ENCODE measurements at places on chromosomes 5 and 9.

GRCh38 chr5:38541174-38541725 is 15.2 kb downstream of the LIFR start:
- H3K27me3 ChIP-seq = peaks cover 3% of the 10 kb centered on the region
- H3K36me3 ChIP-seq = no peaks in the 10 kb centered on the region
- no peak for DNase-seq

GRCh38 chr5:139157556-139157955 is 40.6 kb downstream of the SIL1 start:
- H3K27me3 ChIP-seq = no peaks in the 10 kb centered on the region
- H3K4me1 ChIP-seq = no peaks in the 10 kb centered on the region
- no peak for DNase-seq
- no peak overlapping the region for H3K27ac ChIP-seq

DNA sequence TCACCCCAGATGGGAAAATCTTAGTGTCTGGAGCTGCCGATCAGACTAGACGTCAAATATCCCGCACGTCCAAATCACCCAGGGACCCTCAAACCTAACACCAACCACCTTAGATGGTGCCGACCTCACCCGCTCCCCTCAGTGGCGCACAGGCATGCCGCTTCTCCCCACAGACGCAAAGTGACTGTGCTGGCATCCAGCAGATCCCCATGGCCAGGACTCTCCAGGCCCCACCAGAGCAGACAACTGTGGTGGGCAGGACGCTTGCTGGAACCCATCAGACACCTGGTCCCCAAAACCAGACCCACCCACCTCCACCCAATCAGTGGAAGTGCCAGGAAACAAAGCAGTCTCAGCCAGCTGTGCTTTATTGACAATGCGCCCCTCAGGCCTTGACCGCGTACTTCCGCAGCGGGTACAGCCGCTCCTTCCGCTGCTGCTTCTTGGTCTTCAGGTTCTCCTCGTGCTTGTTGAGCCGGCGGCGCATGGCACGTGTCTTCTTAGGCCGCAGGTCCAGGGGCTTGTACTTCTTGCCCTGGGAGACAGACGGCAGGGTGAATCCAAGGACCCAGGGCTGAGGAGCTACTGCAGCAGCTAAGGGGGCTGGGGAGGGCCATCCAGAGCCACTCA is 4.1 kb downstream of the RPL35 start:
- H3K27ac ChIP-seq = no peak overlapping the region
- no peak for DNase-seq
- H3K36me3 ChIP-seq = peaks cover 37% of the 10 kb centered on the region
- H3K27me3 ChIP-seq = no peaks in the 10 kb centered on the region

GRCh38 chr9:83472221-83472665 is 66.0 kb downstream of the FRMD3 start:
- no peak overlapping the region for H3K4me3 ChIP-seq
- no peak for DNase-seq
- H3K27ac ChIP-seq = no peak overlapping the region
- H3K4me1 ChIP-seq = no peaks in the 10 kb centered on the region
- no peaks in the 10 kb centered on the region for H3K36me3 ChIP-seq

DNA sequence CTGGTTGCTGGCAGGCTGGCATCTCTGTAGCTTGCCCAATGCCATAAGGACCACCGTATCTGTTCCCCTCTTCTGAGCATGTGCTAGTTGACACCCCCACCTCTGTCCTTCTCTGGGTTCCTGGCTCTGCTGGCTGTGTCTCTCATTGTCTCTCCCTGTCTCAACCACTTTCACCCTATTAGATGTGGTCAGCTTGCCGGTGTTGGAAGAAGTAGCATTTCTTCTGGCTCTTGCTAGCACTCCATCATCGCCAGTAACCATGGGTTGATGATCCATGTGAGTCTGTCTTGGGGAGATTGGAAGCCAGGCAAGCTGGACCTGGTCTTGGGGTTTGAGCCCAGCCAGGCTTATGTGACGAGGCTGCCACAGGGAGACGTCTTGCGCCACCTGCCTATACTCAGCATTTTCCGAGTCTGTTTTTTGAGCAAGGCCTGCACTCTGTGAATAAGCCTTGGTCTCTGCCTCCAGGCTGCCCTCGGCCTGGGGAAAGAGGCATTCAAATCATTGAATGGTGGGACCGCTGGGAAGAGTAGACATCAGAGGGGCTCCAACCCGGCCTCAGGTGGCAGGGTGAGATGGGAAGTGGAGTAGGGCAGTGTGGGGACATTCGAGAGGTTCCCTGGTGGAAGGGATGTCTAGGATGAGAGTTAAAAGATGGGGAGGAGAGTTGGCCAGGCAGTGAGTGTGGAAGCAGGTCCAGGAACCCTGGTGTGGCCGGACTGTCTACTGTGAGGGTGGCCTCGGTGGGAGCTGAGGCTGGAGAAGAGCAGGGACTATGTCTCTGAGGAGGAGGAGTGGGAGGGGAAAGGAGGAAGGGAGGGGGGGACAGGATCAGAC is 74.3 kb downstream of the ZNF618 start:
- H3K27ac ChIP-seq = no peak overlapping the region
- no peaks in the 10 kb centered on the region for H3K27me3 ChIP-seq
- no peak overlapping the region for H3K4me3 ChIP-seq
- no peaks in the 10 kb centered on the region for H3K36me3 ChIP-seq
- H3K4me1 ChIP-seq = no peaks in the 10 kb centered on the region
- no peak for DNase-seq

DNA sequence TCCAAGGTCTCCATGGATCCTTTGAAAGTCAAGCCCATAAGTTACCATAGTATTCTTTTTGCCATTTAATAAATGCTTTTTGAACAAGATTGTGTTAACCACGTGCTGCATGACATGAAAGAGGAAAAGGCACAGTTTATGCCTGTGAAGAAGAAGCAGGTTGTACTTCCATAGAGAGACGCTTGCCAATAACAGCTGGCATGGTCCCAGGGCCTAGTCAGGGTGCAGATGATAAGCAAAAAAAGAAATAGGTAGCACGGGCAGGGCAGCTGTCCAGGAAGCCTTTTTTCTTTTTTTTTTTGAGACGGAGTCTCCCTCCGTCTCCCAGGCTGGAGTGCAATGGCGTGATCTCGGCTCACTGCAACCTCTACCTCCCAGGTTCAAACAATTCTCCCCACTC is 71.8 kb upstream of the CLINT1 start:
- no peak overlapping the region for H3K4me3 ChIP-seq
- no peaks in the 10 kb centered on the region for H3K27me3 ChIP-seq
- H3K4me1 ChIP-seq = no peaks in the 10 kb centered on the region
- no peaks in the 10 kb centered on the region for H3K36me3 ChIP-seq

DNA sequence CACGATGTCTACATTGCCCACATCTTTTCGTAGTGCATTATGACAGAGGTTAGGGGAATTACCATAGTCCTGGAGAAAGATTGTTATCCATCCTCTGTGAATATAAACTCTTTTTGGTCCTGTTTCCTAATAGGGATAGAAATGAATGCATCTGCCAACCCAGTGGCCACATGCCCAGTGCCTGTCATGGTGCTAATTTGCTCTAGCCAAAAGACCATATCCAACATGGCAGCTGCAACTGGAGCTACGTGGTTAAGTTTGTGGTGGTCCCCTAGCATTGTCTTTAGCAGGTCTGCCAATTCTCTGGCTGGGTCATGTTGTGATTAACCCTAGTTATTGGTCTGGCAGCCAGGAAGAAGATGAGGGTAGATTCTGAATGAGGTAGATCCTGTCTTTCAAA is 87.5 kb downstream of the FGF18 start:
- no peaks in the 10 kb centered on the region for H3K27me3 ChIP-seq
- H3K36me3 ChIP-seq = no peaks in the 10 kb centered on the region
- no peak overlapping the region for H3K27ac ChIP-seq
- no peak for DNase-seq

DNA sequence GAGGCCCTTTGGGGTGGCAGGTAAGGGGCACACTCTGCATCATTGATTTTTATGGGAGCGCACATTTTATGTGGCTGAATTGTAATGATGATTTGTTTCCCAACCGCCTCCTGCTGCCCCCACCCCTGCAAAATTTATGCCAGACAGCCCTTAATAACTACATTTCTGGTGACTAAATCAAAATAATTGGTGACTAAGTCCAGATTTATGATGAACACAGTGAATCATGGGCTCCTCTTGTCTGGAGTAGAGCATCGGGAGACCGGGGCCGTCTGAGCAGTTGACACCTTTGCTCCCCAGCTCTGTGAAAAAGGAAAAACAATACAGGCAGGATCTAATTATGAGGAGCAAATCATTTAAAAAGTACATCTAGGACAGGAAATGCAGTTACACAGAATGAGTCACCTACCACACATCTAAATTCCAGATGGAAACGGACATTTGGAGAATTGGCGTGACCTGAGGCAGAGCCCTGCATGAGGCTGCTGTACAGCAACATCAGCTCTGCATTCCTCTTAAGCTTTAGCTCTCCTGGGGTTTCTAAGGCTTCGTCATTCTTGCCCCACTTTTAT is 58.9 kb downstream of the DOCK2 start:
- H3K27me3 ChIP-seq = no peaks in the 10 kb centered on the region
- H3K36me3 ChIP-seq = peaks cover 96% of the 10 kb centered on the region
- no peak overlapping the region for H3K27ac ChIP-seq
- no peaks in the 10 kb centered on the region for H3K4me1 ChIP-seq
- no peak overlapping the region for H3K4me3 ChIP-seq

DNA sequence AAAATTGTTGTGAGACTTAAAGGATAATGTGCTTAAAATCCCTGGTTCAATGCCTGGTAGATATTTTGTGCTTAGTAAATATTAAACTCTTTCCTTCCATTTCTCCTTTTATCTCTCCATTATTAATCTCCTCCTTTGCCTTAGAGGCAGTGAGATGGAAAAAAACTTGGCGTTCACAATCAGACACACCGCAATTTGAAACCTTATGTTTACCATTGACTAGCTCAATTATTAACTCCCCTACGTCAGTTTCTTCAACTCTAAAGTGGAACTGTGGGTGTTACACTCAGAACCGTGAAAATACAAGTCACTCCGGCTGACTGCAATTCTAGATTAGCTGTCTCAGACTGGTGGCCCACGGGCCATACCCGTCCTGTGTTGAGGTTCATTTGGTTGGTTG is 327.2 kb downstream of the DEPDC1B start:
- no peaks in the 10 kb centered on the region for H3K36me3 ChIP-seq
- no peak for DNase-seq
- H3K4me1 ChIP-seq = no peaks in the 10 kb centered on the region
- no peak overlapping the region for H3K27ac ChIP-seq
- H3K4me3 ChIP-seq = no peak overlapping the region

GRCh38 chr9:137077010-137077747 is at the start of gene UAP1L1:
Gene UAP1L1 (plus strand): TSS chr9:137077517. CDS start chr9:137077533, 16 bp downstream.
- DNase-seq = peak; percentile 45
- H3K4me3 ChIP-seq = no peak within 1 kb of the TSS
- H3K36me3 ChIP-seq = peaks cover 10% of the 10 kb centered on the region
- no peaks in the 10 kb centered on the region for H3K27me3 ChIP-seq
- peaks cover 14% of the 10 kb centered on the region for H3K4me1 ChIP-seq

GRCh38 chr5:41412496-41412895 is 97.9 kb downstream of the PLCXD3 start:
- no peak overlapping the region for H3K4me3 ChIP-seq
- no peaks in the 10 kb centered on the region for H3K4me1 ChIP-seq
- no peak overlapping the region for H3K27ac ChIP-seq
- no peak for DNase-seq
- no peaks in the 10 kb centered on the region for H3K27me3 ChIP-seq

GRCh38 chr9:10251490-10251889 is 361.3 kb downstream of the PTPRD start:
- no peak overlapping the region for H3K4me3 ChIP-seq
- H3K36me3 ChIP-seq = no peaks in the 10 kb centered on the region
- no peaks in the 10 kb centered on the region for H3K27me3 ChIP-seq
- H3K27ac ChIP-seq = no peak overlapping the region

DNA sequence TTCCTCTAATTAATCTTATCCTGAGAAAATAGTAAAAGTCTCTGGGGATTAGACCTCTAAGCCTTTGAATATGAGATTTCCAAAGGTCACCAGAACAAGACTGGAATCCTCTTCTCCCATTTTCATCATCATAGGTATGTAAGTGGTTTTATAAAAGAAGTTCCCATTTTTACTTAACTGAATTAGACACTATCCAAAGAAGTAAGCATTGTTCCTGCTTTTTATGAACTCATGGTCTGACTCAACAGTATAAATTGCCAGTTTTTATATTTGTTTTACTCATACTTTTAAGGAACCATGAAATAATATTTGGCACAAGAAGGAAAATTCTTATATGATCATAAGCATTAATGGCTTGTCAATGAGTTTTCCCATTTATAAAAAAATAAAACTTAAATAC is 167.1 kb upstream of the ADRA1B start:
- H3K4me1 ChIP-seq = no peaks in the 10 kb centered on the region
- no peaks in the 10 kb centered on the region for H3K36me3 ChIP-seq
- DNase-seq = no peak
- no peaks in the 10 kb centered on the region for H3K27me3 ChIP-seq
